IPS DF 19.7 (cell line): ENCODE measurements at places on chromosomes 4 and X.

DNA sequence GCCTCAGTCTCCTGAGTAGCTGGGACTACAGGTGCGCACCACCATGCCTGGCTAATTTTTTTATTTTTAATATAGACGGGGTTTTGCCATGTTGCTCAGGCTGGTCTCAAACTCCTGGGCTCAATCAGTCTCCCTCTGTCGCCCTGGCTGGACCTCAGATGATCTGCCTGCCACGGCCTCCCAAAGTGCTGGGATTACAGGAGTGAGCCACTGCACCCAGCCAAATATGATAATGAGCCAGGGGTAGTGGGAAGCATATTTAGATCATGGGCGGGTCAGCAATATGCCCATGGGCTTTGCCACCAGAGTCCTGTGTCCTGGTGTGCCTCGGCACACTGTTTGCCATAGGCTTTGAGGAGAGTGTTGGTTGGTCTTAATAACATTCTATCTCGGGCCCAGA, 71.8 kb downstream of the FAM193A start:
- DNase-seq = no peak

DNA sequence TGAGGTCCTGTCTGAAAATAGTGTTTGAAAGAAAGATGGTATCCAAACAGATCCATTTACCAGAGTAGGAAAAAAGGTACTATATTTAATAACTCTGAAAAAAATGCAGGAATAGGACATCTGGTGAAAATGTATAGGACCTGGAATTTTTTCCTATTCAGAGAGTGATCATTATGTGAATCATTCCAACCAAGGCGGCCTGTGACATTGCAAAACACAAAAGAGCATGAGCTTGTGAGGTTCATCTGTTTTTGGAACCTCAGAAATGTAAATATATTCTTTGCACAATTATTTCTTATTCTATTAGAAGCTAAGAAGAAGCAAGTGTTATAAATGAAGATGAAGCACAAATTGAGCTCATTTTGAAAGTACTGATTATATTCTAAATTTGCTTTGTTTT, 2.0 kb downstream of the C4orf51 start:
- DNase-seq = no peak

DNA sequence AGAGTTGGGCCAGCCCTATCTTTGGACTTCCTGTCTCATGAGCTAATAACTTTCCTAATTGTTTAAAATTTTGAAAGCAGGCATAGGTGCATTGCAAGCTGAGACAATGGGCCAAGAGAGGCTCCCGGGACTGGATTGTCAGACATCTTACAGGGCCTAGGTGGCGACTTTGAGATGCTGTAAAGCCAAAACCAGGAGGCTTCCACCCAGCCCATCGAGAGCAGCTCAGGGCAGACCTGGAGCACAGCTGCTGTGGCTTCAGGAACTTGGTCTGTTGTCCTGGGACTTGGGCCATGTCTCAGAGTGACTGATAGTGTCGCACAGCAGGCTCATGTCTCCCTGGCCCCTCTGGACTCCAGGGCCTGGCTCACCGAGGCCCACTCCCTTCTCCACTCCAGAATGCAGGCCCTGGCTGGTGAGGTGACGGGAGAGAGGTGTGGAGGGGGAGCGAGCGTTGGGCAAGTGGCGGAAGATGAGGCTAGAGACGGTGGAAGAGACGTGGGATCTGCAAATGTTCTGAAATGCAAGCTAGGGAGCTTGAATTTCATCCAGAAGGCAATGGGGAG, 24.1 kb upstream of the MTM1 start:
- no peak for DNase-seq

DNA sequence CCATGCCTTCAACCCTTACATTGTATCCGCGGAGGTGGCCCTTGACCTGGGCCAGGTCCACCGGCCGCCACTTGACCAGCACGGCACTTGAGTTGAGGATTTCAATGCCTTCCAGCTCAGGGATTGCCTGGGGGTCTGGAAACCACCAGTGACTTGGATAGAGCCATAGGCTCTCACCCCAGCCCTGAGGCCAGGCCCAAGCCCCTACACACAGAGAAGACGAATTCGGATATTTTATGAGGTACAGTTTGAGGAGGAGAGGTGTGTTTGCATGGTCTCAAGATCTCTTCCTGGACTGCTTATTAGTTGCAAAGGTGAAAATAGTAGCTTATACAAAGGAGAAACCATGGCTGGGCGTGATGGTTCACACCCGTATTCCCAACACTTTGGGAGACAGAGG, 20.3 kb downstream of the L1CAM start:
- DNase-seq = no peak

DNA sequence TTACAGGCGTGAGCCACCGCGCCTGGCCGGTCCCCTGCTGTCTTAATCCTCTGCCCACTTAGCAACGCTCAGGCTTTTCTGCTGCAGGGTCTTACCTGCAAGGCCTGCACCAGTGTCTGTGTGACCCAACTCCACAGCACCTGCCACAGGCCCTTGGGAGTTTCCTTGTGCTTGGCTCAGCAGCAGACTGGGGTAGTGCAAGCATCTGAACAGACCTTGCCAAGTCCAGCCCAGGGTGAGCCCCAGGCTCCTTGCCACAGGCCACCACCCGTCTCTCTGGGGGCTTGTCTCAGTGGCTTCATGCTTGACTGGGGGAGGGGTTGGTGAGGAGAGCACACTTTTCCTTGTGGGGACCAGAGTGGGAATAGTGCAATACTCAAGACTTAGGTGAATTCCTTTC, 87.0 kb downstream of the FAM193A start:
- DNase-seq = no peak

- DNase-seq = no peak
These were observed 1571.9 kb downstream of the ADGRL3 start for GRCh38 chr4:62771983-62772557.

GRCh38 chr4:16129336-16129735, 45.5 kb upstream of the PROM1 start:
- DNase-seq = no peak

- DNase-seq = no peak
These were observed 193.0 kb upstream of the PPP3CA start for GRCh38 chr4:101540336-101540735.
